ENCODE measurements at places on chromosomes 1 and 21.

DNA sequence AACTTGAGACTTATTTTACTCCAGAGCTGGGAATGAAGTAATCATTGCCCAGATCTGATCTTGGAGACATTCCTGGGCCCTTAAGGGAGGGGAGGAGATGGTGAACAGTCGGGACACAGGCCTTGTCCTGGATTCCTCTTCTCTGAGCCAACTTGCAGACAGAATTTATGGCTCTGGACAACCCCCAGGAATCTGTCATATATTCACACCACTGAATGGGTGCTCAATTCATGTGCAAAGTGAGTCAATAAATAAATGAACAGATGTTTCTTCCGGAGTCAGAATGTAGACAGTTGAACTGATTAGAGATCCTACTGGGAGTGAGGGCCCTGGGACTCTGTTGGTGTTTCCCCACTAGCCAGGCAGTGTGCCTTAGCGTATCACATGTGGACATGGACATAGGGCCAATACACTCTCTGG, 2.6 kb downstream of the TUFT1 start:
- DNase-seq: no peak

GRCh38 chr1:90724926-90725656, 8.0 kb upstream of the BARHL2 start:
- no peak for DNase-seq

- DNase-seq: no peak
Measured at GRCh38 chr1:9164919-9165318, 36.0 kb upstream of the GPR157 start.

DNA sequence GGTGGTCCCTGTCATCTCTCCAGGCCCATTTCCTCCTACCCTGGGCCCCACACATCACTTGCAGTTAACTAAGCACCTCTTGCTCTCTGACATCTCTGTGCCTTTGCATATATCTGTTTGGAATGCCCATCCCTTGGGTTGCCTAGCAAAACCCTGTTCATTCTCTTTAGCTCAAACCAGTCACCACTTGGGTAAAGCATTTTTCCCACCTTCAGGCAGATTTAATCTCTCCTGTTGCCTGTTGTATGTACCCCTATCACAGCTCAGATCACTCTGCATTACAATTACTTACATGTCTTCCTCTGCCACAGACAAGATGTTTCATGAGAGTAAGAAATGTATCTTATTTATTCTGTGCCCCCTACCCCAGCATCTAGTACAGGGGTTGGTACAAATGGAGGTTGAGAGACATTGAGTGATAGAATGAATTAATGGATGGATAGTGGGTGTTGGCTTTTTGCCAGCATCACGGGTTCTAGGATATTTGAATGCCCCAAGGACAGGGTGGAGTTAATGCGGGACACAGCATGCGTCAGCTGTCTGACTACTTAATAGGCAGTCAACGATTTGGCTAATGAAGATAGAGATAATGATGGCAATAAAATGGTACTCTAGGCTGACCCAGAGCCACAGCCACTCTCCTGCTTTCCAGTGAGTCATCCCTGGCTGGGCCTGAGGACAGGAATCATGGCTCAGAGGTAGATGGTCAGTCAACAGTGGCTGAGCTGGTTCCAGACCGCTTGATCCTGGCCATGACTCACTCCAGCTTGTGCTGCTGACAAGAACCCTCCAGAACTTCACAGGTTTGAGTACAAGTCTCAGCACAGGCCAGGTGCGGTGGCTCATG, 6.5 kb downstream of the NR0B2 start:
- DNase-seq: no peak

DNA sequence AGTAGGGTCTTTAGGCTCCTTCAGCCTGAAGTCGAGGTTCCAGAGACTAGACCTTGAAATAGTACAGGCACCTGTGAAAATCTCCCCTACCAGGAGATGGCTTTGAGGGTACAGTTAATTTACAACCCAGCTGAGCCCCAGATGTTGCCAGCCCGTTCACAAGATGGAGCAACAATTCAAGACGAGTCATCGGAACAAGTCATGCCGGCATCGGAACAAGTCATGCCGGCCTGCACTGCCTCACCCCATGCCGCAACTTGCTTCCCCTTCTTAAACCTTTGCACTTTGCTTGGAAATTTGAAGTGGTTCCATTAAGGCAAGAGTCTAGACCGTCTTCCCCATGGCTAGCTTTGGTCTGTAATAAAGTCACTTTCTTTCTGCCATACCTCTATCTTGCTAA, 16.0 kb downstream of the HHAT start:
- DNase-seq: no peak

- DNase-seq: no peak
Measured at GRCh38 chr1:67213164-67213563, 46.9 kb downstream of the IL23R start.

DNA sequence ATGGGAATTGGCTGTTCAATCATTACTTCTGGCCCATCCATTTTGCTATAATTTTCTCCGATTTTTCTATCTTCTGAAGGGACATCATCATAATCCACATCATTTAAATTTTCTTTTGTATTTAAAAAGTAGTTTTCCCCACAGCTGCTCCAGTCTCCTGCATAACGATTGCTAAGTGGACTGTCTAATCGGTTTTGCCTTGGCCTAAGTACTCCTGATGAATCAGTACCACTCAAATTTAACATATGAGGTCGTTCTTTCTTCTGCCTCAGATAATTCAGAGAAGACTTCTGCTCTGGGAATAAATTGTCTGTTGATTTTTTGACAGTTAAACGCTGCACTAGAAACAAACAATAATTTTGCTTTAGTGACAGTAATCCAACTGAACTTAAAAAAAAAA, 41.9 kb downstream of the SYDE2 start:
- no peak for DNase-seq

DNA sequence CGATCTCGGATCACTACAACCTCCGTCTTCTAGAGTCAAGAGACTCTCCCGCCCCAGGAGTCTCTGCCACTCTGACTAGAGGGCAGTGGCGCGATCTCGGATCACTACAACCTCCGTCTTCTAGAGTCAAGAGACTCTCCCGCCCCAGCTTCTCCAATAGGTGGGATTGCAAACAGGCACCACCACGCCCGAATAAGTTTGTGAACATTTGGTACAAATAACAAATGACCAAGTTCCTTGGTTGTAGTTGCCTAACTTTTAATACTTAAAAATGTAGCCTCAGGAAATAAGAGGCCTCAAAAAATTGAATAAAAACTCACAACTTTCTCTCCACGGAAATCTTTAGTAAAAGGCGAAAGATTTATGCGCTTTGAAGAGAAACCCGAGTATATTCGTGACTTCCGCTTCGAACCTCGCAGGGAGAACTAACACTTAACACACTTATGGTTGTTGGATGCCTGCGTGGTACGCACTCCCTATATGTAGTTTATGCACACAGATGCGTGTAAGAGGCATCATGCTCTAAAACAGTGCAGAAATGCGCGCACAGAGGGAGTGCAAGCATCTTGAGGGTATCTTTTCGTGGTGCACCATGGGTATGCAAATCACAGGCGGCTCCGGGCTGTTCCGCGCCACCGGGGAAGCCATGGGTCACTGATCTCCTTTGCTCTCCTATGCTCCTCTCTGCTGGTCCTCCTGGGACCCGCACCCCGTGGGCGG, 11.4 kb downstream of the BTBD19 start:
- no peak for DNase-seq

- DNase-seq: no peak
Measured at GRCh38 chr1:181742426-181742825, 259.1 kb downstream of the CACNA1E start.

GRCh38 chr1:177270863-177271262, 100.1 kb downstream of the BRINP2 start:
- no peak for DNase-seq

DNA sequence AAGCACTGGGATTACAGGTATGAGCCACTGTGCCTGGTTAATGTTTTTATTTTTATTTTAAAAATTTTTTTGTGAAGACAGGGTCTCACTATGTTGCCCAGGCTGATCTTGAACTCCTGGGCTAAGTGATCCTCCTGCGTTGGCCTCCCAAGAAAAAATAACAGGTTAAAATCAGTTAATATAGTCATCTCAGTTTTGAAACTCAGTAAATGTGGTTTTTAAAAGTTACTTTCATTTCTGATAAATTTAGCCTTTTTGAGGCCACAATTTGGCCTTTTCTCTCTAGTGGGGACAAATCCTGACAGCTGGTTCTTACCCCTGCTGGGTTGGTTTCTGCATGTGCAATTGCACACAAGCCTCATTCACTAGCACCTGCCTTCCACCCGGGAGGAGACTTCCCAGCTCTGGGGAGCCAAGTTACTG, 13.3 kb downstream of the PMF1 start:
- DNase-seq: no peak

DNA sequence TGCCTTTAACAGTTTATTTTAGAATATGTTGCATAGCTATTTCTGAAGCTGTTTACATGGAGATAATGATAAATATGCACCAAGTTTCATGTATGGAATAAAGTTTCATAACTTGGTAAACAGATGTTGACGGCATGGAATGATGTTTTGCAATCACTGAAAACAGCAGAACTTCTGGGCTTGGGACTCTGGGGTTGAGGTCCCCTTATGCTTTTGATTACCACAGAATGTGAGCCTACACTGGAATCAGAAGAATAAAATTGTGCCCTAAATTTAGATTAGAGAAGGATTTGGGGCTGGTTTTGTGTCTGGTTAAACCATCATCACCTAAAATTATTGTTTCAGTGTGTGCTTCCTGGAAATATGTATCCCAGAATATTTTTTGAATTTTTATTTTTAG, 11.1 kb downstream of the KRTAP24-1 start:
- no peak for DNase-seq

- DNase-seq: no peak
Measured at GRCh38 chr1:47223921-47224675, 7.9 kb downstream of the TAL1 start.

- no peak for DNase-seq
Measured at GRCh38 chr1:102970496-102971078, 137.7 kb downstream of the COL11A1 start.

DNA sequence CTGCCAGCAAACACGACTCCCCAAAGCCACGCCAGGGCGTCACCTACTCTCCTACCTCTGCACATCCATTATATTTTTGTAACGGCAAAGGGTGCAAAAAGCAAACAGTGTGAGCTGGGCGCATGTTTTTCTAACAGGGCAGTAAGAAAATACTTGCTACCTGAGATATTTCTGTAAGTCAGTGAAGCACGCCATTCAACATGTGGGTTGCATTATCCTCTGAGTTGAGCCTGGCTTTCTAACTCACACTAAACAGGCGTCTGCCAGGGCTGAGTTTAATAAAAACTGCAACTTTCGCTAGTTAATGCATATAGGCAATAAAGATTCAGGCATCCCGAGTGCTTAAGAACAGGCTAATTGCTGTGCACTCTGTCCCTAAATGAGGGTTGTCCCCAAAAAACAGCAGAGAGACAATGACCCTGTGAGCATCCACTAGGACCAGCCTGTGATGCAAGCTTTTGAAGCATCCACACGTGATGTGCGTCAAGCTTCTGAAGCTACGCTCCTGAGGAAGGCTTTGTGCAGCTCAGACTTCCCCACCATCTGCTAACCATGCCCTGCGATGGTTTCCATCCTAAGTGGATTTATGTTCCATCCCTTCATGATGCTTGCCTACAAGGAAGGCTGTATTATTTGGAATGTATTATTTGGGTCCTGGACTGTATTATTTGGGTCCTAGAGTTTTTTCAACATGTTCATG, 70.0 kb upstream of the SIM2 start:
- DNase-seq: no peak

DNA sequence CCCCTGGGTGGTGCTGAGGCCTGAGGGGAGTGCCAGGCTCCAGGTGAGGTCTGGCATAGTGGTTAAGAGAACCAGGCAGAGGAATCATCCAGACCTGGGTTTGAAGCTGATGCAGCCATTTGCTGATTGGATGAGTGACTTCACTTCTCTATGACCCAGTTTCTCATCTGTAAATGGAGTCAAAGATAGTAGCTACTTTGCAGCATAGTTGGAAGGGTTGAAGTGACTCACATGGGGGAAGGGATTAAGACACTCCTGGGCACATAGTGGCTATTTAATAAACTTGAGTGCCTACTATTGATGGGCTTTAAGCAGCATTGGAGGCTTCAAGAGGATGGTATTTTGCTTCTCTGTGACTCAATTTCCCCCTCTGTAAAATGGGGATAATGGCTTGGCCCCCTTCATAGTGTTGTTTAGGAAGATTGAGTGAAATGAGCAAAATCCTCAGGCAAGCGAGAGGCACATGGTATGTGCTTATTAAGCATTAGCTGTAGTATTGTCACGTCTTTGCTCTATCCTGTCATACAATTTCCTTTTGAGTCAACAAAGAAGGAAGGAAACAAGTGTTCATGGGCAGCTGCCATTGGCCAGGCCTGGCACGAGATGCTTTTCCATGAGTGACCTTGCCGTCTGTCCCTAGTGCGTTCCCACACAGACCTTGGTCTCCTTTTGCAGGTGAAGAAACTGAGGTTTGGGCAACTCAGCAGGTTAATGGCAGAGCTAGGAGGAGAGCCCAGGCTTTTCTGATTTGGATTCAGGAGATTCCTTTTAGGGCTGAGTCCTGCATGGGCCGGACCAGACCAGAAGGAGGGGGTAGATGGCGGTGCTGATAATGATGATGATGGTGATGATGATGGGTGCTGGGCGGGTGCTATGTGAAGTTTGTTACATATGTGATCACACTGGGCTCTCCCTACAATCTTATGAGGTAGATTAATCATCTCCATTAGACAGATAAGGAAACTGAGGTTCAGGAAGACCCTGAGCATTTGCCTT, 131.1 kb upstream of the WNT4 start:
- DNase-seq: no peak

GRCh38 chr1:54792686-54793282, 8.3 kb downstream of the TTC22 start:
- no peak for DNase-seq

- no peak for DNase-seq
Measured at GRCh38 chr1:22654692-22655091, 1.7 kb downstream of the C1QB start.

DNA sequence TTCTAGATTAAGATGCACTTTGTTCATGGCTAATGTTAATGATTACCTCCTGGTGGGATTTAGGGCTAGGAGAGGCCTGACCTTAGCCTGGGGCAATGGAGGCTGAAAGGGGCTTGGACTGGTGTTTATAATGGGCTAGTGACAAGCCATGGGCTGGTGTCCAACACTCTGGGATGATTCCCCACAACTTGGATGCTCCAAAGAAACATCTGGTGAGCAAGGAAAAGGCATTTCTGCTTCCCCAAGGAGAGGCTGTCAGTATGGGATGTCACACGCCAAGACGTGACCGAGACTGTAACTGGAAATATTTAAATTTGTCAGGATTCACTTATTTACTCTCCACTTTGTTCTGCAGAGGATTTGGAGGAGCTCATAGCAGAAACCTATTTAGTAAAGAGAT, 45.2 kb downstream of the PTPRU start:
- DNase-seq: no peak

- DNase-seq: no peak
Measured at GRCh38 chr21:15455819-15456462, 273.8 kb upstream of the USP25 start.

- DNase-seq: peak; percentile 49
Measured at GRCh38 chr1:211704543-211704942, 29.1 kb upstream of the NEK2 start.

DNA sequence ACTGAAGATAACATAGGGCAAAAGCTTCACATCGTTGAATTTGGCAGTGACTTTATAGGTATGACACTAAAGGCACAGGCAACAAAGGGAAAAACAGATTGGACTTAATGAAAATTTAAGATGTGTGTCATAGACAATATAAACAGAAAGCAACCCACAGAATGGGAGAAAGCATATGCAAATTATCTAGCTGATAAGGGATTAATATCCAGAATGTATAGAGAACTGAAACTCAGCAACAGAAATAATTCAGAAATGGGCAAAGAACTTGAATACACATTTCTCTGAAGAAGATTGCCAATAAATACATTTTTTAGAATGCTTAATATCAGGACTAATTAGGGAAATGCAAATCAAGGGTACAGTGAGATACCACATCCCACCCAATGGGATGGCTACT, 55.2 kb upstream of the ANGPTL1 start:
- DNase-seq: no peak

- DNase-seq: no peak
Measured at GRCh38 chr1:167262836-167263235, 42.1 kb downstream of the POU2F1 start.

Data from mesenteric fat pad (tissue), 1 donor.